ENCODE measurements at places on chromosomes 2 and 18.

GRCh38 chr2:176189681-176190641 lies 1.5 kb downstream of the HOXD1 start:
- no peak for DNase-seq

DNA sequence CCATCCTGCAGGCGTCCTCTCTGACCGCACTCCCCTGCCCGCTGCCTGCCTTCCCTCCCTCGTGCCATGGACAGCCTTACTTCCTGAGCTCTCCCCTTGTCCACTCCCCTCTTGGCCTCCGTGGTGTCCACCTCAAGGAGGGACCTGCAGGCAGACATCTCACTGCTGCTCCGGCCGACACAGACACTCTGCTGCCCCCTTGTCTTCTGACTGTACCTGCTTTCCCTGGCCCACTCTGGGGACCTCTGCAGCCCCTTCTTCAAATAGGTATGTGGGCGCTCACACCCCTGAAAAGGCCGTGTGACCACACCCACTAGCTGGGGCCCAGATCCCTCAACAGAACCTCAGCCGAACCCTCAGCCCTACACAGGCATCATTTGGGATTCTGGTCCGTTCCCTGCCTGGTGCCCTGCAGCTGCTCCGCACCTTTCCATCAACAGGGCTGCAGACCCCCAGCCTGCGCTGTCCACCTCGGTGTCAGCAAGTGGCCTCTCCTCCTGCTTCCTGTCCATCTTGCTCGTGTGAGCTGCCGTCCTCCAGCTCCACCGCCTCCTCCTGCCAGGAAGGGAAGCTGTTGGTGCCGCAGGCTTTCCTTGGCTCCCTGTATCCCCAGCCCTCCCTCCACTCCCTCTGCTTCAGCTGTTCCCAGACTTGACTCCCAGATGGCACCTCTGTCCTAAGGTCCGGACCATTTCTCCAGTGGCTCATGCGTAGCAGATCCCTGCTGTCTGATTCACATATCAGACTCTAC lies 94.1 kb downstream of the KLHL29 start:
- DNase-seq, result no peak

GRCh38 chr2:232376260-232376659 lies 2.3 kb upstream of the ALPP start:
- no peak for DNase-seq

DNA sequence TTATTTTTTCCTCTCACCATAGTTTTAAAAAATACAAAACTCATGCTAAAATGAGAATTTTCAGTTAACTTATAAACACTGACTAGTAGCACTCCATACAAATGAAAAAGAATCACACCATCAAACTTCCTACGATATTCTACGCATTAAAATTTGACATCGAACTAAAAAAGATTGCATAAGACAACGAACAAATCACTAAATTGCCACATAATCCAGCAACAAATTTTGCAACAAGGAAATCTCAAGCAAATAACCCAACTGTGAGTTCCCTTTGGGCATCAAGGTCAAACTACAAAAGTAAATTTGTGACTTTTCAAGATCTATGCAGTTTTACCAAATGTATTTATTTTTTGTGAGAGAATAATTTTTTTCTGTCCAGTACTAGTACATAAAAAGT lies 1.5 kb downstream of the MAP3K2 start:
- no peak for DNase-seq

All from GM03348 (cell line).